ENCODE measurements at places on chromosomes 7 and 10.
A peak's percentile ranks its signal among the peaks of the same experiment; 100 is the strongest.

DNA sequence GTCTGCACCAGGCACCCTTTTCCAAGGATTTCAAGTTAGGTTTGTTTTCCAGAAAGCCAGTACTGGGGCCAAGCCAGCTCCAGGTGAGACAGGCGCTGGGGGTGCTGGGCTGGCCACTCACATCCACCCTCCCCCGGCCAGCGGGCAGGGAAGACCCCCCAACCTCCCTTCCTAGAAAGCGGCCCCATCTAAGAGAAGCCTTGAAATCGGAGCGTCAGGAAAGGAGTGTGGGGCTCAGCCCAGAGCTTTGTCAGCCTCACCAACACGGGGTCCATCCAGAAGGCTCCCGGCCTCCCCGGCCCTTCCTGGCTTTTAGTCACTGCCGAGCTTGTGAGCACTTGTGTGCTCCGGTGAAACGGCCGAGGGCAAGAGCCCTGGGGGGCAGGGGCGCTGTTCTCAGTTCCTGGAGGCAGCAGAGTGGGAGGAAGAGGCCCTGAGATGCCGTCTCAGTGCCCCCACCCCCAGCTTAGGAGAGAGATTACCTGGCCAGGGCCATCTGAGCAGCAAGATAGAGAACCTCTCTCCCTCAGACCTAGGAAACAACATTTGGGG is 39.6 kb downstream of the PDGFA start:
- no peak for DNase-seq

GRCh38 chr7:73721377-73721817 is 1.9 kb upstream of the STX1A start:
- no peak for DNase-seq

GRCh38 chr7:86947929-86948328 is 111.5 kb downstream of the ELAPOR2 start:
- no peak for DNase-seq

DNA sequence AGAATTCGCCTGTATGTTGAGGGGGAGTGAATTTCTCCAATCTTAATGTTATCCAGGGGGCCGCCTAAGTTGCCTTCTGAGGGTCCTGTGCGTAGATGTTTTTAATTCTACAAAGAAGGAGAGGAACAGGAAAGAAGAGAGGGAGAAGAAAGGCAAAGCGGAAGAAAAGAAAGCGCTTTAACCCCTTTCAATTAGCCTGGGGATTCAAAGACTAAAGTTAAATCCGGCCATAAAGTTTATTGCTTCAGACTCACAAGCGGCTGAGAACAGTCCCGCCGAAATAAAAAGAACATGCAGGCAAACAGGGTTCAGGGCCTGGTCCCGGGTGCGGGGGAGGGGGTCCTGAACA is 4.5 kb downstream of the HOXA5 start:
- no peak for DNase-seq

- DNase-seq = peak; percentile 3
These were observed 620 bp downstream of the EPO start for GRCh38 chr7:100720671-100721504.

DNA sequence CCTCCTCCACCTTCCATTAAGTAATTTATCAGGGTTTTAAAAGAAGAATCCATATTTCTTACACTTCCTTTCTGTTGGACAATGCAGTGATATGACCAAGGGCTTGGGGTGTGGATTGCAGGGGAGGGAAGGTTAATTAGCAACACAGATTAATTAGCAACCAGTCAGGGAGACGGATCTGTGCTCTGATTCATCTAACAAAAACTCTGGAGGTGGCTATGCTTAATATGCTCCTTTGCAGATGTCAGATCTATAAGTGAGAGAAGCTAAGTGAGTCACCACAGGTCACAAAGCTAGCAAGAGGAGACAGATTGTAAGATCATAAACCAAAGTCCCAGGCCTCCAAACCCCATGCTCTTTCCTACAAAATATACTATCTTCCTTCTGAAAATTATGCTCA is 178.8 kb upstream of the ITGB1 start:
- no peak for DNase-seq

DNA sequence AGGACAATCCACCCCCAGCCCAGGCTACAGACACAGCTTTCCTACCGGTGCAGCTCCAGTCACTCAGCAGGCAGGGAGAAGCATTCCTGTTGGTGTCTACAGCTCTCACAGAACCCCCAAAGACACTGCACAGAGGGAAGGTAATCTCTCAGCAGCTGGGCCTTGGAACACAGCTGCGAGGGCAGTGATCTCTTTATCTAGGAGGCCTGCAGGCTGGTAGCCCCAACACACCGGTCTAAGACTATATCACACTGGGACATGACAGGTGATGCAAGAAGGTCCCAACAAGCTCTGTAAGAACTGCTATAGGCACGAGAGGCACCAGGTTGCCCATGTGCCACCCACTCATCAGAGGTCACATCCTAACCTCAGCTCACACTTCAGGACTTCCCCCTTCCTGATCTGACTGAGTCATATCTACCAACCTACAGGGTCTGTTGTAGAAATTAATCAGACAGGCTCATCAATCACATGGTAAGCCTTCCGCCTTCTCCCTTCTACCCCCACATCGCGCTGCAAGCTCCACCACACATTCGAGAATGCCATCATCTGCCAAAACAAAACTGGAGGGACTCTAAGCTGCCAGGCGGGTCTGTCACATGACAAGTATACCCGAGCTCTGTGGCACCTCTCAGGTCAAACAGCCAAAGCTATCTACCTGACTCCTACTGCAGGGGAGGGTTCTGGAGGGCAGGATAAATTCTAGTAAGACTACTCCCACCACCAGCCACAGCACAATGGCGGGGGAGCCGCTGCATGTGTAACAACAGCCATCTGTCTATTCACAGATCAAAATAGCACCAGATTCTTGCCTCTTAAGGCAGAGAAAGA is 26.1 kb downstream of the FAM53B start:
- no peak for DNase-seq

- no peak for DNase-seq
These were observed 17.5 kb downstream of the TRIM24 start for GRCh38 chr7:138477581-138477980.

DNA sequence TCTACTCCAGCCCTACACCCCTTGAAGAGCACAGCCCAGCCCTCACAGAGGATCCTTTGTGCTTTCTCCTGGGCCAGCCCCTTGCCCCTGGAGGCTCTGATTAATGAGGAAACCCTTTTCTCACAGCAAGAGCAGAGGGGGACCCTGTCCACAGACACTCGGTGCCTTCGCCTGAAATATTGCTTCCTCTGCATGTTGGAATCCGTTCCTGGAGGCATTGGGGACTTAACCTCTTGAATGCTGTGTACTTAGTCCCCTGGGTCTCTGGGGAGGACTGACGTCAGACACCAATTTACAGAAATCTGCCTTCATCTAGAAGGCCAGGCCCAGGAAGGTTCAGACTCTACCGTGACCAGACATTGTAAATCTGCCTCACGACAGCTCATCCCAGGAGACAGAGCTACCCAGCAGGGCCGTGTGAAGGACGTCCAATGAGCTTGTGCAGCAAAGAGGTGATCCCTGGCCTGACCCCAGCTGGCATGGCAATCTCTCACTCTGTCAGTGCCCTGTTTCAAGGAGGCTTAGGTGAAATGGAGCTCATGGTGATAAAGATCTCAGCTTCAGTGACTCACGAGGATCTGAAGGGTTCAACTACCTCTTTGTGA is 8.1 kb upstream of the TMEM72 start:
- DNase-seq = peak; percentile 44

DNA sequence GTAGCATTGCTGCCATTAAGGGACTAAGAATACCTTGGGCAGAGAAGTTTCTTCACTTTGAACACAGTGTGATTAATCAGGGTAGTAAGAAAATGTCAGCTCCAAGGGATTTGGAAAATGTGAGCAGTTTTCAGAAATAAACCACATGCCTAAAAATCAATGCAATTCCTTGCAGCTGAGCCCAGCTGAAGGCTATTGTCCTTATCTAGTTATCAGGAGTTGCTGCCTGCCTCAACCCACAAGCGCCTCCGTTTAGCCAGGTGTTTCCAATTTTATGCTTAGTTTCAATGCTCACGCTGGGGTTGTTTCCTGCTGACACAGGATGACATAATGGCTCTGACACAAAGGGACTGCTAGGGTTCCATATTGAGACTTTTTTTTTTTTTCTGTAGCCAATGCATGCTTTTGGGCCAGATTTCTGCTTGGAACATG is 132.3 kb upstream of the ANK3 start:
- DNase-seq = no peak

DNA sequence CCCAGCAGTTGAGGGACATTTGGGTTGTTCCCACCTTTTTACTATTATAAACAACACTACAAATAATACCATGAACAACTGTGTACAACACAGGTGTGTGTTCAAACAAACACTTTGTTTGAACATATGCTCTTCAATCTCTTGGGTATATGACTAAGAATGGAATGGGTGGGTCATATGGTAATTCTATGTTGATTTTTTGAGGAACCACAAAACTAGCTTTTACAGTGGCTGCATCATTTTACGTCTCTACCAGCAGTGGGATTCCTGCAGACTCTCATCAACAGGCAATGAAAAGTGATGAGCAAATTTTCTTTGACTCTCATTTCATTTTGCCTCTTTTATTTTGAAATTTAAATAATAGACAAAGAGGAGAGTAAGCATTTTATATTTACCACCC is 116.9 kb upstream of the KLF14 start:
- DNase-seq = no peak

- peak; percentile 34 for DNase-seq
These were observed 27.9 kb downstream of the LRRC20 start for GRCh38 chr10:70354556-70354955.

- DNase-seq = no peak
These were observed 8.8 kb downstream of the PDAP1 start for GRCh38 chr7:99399597-99399996.

- no peak for DNase-seq
These were observed 17.7 kb downstream of the NCOA4 start for GRCh38 chr10:46012746-46013145.

DNA sequence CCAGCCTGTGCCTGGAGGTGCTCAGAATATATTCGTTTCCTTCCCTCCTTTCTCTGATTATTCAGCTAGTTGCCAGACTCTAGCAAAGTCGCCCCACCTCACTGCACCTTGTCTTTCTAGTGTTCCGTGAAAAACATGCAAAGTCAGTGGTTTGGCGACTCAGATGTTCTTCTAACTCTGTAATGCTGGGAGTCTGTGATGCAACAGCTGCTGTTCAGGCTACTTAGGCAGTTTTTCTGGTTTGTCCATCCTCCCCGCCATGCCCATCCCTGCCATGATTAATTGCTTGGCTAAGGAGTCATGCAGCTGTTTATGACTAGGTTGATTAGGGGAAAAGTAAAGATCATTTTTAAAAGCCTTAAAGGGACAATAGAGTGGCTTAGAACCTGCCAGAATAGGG is 99.4 kb downstream of the MTPN start:
- DNase-seq = peak; percentile 11

- peak; percentile 38 for DNase-seq
These were observed 214.6 kb upstream of the TMEM72 start for GRCh38 chr10:44696496-44696895.

DNA sequence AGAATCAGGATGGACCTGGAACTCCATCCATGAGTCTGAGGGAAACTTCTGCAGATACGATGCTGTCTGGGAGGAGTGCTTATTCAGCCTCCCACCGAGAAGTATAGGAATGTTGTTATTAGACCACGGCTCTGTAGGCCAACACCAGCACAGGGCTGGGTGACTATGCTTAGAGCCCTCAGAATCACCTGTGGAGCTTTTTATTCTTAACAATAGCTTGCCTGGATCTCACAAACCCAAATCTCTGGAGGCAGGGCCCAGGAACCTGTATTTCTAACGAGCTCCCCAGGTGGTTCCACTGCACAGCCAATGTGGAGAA is 55.6 kb upstream of the ARID5B start:
- DNase-seq = no peak

DNA sequence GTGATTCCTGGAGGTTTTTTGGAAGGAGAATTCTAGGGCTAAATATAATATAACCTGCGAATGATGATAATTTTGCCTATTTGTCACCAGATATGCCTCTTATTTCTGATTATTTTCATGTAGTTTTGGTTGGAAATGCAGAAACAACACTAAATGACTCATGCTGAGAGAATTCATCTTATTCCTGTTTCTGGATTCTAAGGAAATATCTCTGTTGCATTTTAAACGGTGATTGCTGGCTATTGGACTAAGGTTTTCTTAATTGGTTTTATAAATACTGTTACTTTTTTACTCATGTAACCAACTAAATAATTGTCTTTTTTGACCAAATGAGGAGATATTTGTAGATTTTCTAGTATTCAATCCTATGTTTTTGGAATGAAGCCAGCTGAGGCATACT is 204.9 kb upstream of the NPSR1 start:
- no peak for DNase-seq

GRCh38 chr10:97629289-97629688 is 4.0 kb downstream of the MORN4 start:
- DNase-seq = no peak

DNA sequence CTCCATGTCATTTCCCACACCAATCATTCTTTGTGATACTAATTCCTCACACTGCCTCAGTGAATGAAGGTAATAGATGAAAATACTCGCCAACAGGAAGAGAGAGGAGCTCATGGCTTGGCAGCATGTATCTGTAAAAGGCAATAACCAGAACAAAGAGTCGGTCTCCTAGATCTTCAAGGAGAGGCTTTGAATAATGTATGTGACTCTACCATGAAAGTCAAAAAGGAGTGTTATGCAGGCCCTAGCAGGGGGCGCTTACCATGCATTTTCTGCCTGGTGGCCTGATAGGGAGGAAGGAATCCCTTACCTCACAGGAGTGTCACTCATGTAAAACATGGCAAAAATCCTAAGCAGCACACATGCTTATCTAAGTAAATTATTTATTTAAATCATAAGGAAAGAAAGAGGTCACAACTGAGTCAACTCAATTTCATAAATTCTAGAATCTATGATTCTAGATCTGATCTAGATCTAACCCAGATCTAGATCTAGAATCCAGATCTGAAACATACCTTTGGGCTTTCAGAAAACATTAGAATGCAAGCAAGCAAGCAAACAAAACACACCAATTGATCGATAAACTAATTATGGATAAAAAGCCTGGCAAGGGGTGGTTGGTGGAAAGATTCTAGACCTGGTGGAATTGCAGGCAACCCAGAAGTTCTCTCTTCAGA is 226.3 kb upstream of the KLF6 start:
- no peak for DNase-seq

DNA sequence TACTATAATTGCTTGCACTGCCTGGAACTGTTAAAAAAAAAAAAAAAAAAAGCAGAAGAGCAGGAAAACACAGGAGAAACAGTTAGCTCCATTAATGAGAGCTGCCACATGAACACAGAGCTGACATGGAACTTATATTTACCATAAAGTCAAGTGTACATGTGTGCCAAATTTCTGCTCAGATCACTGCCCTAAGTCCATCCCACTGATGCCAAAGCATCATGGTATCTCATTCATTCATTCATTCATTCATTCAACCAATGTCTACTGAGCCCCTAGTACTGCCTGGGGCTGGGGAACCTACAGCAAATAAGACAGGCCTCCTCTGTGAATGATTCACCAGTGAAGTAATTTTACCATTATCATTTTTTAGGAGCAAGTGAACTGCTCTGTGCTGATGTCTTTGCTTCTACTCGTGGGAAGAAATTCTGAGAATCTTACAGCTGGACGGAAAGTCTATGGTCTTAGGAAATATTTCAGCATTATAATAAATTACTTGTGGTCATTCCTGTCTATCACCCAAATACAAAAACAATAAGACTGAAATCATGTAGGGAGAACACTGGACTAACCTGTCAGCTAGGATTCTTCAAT is 58.8 kb upstream of the ABLIM1 start:
- DNase-seq = no peak

GRCh38 chr10:79046741-79047583 is 21.8 kb upstream of the ZMIZ1 start:
- DNase-seq = peak; percentile 17

Measured in lung (tissue), 17 donors.